A549 treated with Mapracorat at 1 μM for 4 hours (cell line): ENCODE measurements at places on chromosomes 3 and 15. TPM values are rescaled to one million over a fixed set of nuclear protein-coding genes. Genes with fewer than 3 reads are reported as not detected.

MORF4L1 gene
- 340 to 660 TPM (median 383 TPM) in 5 replicates for total RNA-seq

MST1R gene
- total RNA-seq = 6.1 to 8.3 TPM (median 7.6 TPM) in 5 replicates

GABRA5 gene
- total RNA-seq = 80.9 to 122 TPM (median 102 TPM) in 5 replicates

DAPK2 gene
- total RNA-seq = 2.9 to 5.6 TPM (median 4.4 TPM) in 5 replicates

NDN gene
- 0.08 to 0.13 TPM in 2 of 5 replicates, not detected in the others for total RNA-seq

PLA2G4D gene
- total RNA-seq = not detected in 5 replicates

NUDT16 gene
- total RNA-seq = 8.5 to 10.1 TPM (median 9.2 TPM) in 5 replicates

GRIP2 gene
- 0.63 to 2.0 TPM (median 1.2 TPM) in 5 replicates for total RNA-seq
